Endothelial cell of umbilical vein (primary cell): ENCODE measurements at places on chromosomes 4 and X. TPM values are rescaled to one million over a fixed set of nuclear protein-coding genes. Genes with fewer than 3 reads are reported as not detected.
A peak's percentile ranks its signal among the peaks of the same experiment; 100 is the strongest.

GC gene
- total RNA-seq, result not detected in 2 replicates

PTPN13 gene
- total RNA-seq, result 2.2 and 2.9 TPM in 2 replicates

GABRQ gene
- total RNA-seq, result not detected in 2 replicates

PAGE5 gene
- total RNA-seq, result not detected in 2 replicates

HMX1 gene
- total RNA-seq, result not detected in 2 replicates

HSD17B13 gene
- not detected in 2 replicates for total RNA-seq

PF4V1 gene
- total RNA-seq, result not detected in 2 replicates

GPR143 gene
- total RNA-seq, result 9.3 and 9.7 TPM in 2 replicates

GRCh38 chr4:176675810-176676209 is 116.9 kb downstream of the VEGFC start:
- DNase-seq, result no peak

DNA sequence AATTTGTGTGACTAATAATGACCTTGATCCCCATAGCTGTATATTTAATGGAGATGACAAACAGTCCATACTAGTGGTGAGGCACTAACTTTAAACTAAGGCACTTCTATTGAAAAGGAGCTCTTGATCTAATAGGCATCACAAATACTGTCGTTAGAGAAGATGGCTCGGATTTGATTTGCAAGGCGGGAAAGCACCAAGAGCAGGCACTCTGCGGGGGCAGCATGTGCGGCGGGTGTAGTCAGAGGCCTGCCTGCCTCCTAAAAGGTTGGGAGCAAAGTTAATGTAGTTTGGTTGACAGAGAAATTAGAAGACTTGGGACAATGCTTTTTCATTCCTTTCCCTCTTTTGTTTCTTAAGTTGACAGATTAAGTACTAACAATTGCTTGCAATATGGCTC is 278.8 kb downstream of the CFAP299 start:
- no peak for DNase-seq

DNA sequence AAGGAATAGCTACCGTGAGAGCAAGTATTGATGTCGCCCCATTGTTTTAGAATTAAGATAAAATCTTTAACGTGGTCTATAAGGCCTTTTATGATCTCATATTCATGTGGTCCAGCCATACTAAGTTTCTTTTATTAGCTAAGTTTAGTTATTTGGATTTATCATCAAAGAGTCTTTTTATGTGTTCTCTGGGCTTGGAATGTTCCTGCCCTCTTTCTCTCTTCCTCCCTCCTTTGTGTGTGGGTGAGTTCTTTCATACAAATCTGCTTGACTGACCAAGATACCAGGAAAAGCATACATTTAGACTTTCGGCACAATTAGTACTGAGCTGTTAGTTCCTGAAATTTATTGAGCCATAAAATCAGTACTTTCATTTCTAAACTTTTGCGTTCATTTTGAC is 11.3 kb downstream of the TDO2 start:
- DNase-seq, result no peak

DNA sequence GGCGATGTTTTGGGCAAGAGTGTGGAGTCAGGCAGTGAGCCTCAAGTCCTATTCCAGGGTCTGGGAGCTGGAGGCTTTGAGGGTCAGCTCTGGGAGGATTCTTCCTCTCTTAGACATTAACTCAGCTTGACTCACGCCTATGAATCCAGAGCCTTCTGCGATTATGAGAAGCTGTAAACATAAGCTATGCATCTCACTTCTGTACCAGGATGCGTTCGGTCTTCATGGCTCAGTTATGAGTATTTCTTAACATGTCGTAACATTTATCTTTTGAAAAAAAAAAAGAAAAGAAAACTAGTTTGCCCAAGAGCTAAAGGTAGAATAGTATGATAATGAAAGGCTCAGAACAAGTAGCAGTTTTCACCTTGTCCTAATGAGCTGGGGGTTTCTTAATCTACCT is 4.6 kb downstream of the SHROOM2 start:
- DNase-seq, result no peak

- DNase-seq, result no peak
These were observed 118.8 kb downstream of the SMIM20 start for GRCh38 chr4:26032630-26033317.

GRCh38 chrX:318068-318738 is 393 bp downstream of the GTPBP6 start:
- DNase-seq, result peak; percentile 98

DNA sequence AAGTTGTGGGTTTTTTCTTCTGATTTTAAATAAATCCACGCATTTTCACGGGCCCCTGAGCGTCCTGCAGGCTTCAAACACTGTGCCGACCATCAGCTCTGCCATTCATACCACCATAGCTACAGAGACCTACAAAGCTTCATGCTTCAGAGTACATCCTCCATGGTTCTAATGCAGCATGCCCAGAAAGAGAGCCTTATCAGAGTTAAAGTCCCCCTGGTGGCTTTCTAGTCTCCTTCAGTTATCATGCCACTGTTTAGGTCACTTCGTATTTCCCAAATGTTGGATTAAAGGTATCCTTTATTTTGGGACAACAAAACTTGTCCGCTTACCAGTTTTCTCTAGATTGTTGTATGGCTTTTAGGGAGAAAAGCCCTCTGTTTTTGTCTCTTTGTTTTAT is 66.7 kb upstream of the VCX2 start:
- DNase-seq, result no peak

- peak; percentile 85 for DNase-seq
These were observed 20.5 kb downstream of the PDLIM5 start for GRCh38 chr4:94472056-94472826.

DNA sequence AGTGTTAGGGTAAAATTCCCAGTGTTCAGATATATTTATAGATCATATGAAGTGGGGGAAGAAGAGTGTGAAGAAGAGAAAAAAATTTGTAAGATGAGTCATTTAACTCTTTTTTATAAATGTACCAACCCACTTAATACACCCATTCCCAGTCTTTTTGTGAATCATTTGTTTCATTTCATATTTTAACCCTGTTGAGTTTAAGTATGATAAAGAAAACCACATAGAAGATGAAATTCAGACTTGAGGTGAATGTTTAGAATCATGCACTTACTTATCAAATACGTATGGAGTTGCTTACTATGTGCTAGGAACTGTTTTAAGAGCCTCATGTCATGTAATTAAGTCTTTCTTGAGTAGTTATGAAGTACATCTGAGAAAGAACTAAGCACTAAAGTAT is 56.6 kb upstream of the DAPP1 start:
- DNase-seq, result no peak

GRCh38 chr4:164177153-164177552 is 576.8 kb upstream of the SMIM31 start:
- DNase-seq, result no peak

DNA sequence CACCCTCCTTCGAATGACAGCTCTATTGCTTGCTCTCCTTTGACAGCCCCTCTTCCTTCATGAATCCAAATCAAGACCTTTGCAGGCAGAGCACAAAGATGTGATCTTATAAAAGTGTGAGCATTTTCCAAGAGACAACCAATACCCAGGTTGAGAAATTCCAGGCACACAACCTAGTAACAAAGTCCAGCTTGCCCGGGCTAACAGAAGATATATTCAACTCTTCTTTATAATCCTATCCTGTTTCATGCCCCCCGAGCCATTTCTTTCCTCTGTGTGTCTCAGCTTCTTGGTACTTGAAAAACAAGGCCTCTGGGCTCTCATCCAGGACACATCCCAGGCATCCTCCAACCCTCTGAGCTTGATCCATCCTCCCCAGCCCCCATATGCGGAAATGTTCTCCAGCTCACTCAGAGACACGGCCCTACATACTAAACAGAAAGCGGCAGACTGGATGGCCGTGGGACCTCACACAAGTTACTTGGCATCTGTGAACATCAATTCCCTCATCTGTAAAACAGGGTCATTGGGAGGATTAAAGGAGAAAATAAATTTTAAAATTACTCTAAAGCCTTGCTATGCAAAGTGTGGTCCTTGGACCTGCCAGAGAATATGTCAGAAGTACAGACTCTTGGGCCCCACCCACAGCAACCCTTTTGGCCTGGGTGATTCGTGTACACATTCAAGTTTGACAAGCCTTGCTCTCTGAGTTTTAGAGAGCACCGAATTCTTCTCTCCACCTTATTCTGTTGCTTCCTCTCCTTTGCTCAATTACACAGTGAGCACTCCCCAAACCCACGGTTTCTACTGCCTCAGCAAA is 627.0 kb downstream of the BCOR start:
- no peak for DNase-seq

DNA sequence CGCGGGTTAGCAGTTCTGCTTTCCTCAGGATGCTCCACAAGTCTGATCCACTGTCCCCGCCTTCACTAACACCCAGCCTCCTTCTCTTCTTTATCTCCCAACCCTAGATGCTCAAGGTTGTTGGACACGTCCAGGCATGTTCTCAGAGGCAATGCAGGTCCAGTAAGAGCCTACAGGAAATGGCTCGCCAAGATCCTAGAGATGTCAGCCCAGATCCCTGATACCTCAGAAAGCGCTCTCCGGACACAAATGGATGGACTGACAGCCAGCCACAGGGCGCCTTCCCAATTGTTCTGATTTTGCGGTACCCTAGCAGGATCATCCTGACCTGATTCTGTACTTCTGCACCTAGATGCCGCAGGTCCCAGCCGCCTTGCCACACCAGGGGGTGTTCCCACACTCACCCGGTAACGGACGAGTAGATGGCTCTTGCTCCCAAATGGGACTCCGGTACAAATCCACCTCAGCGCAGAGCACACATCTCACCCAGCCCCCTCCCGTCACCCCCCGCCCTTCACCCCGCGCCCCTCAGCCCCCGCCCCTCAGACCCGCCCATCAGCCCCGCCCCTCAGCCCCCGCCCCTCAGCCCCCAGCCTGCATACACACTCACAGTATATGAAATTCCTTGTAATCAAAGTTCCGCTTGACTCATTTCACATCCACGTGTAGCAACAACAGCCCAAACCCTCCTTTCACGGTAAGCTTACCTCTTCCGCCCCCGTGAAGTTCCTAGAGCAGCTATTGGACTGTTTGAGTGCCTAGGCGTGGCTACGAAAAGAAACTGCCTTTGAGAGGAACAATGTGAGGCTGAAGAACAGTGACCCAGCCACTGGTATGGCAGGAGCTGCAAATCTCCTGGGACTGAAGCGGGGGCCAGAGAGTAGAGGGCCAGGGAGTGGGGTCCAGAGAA is at the start of gene EDA2R:
EDA2R (minus strand) TSS at position 488 of the 910 bp plus-strand sequence. CDS start 23,058 bp downstream, outside the sequence.
- peak; percentile 30 for DNase-seq

- DNase-seq, result no peak
These were observed 136.1 kb downstream of the MAD2L1 start for GRCh38 chr4:119930546-119930945.

DNA sequence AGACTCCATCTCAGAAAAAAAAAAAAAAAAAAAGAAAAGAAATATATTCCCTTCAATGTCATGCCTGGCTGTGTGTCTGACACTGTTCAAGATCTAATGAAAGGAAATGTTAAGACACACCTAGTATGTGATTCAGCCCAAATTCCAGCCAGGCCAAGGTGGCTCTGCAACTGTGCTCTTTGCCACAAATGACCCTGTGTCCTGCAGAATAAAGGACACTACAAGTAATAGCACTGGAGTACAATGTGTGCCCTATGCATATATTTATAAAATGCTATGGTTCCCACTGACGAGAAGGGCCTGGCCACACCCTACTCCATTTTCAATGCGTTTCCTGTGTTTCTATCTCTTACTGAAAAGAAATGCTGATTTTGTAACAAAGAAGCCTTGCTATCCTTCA is 98.0 kb upstream of the SORBS2 start:
- DNase-seq, result no peak

GRCh38 chr4:153337686-153338085 is 6.8 kb upstream of the MND1 start:
- DNase-seq, result peak; percentile 59

DNA sequence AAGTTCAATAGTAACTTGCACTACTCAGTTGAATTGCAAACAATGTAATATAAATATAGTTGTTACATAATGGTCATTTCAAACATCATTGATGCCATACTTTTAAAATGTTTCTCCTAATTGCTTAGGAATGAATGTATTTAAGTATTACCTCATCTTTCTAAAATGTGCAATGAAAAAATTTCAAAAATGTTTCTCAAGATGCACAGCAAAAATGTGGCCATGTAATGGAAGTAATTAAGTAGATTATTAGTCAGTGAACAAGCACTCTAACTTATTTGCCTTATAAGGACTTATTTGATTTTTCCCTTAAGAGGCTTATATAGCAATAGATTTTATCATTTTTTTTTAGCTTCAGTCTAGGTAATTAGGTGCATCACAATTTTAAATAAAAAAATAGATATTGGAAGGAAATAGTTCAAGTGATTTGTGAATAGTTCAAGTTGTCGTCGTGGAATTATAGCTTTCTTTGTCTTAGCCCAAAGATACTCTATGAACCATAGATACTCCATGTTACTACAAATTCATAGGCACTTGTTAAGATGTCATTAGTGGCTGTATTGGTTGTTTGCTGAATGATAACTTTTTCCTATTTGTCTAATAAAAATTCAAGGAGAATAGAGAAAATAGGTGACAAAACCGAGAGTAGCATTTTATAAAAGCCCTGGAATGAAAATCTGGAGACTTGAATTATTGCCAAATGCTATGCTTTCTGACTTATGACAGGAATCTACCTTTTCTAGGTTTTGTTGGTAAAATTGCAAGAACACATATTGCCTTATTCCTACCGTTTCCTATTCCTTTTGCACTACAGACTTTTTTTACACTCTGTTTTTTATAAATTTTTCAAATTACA is 118.5 kb downstream of the TLL1 start:
- DNase-seq, result no peak

- peak; percentile 20 for DNase-seq
These were observed 168.5 kb upstream of the STK26 start for GRCh38 chrX:131854581-131854980.

DNA sequence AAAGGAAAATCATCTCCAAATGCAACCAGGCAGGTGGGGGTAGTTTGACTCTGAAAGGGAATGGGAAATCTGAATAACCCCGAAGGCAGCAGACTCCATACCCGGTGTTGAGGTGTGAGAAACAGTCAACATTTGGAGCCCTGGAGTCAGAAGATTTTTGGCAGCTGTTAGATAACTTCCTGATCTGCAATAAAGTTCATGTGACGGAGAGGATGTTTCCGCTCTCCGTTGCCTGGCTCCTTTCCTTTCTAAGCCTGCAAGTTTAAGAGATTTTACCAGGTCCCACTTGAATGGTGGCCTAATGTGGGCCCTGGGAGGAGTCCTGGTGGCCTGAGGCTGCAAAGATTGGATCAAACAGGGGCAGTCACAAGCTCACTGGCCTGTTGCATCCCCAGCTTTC is 27.7 kb downstream of the HAND2 start:
- DNase-seq, result no peak

- DNase-seq, result no peak
These were observed 43.4 kb upstream of the TRIM2 start for GRCh38 chr4:153160821-153161220.

- no peak for DNase-seq
These were observed 64.0 kb upstream of the PRKX start for GRCh38 chrX:3777416-3777815.

DNA sequence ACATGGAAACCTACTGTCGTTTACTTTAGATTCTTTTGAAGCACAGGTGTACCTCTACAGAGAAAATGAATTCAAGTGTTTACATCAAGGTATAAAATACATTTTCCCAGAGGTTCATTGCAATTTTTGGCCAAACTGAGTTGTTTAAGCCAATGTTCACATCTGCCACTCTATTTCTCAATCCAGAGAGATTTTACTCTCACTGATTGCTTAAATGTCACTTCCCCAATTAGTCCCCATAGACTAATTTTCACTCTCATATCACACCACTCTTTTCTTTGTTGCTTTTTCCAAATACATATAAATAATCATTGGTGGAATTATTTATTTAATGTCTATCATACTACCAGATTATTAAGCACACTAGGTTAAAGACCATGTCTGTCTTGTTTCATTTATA is 271.8 kb downstream of the PPP3CA start:
- no peak for DNase-seq
